ENCODE measurements at places on chromosomes 6 and 20.

DNA sequence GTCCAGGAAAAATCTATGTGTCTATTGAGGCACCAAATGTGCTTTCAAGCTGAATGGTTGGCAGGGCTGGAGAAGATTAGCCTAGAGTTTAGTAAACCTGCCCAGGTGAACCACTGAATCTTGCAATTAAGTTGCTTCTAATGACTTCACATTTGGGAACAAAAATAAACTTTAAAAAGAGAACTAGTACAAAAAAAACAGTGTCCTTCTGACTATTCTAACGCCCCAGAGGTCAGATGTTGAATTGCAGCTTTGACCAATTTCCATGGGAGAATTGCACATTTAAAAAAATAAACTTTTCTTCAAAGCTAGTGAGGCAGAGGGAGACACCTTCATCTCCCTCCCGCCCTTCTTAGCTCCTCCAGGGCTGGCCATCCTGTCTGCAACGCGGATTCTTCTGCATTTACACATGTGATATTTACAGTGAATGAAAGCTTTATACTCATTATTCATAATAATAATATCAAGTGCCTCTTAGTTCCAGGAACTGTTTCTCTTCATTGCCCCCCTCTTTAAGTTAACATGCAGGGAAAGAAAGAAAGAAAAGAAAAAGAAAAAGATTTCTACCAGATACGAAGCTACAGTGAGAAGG lies 270.2 kb downstream of the SMOC2 start:
- no peak for DNase-seq

GRCh38 chr6:37359039-37359438 lies 5.3 kb downstream of the RNF8 start:
- no peak for DNase-seq

DNA sequence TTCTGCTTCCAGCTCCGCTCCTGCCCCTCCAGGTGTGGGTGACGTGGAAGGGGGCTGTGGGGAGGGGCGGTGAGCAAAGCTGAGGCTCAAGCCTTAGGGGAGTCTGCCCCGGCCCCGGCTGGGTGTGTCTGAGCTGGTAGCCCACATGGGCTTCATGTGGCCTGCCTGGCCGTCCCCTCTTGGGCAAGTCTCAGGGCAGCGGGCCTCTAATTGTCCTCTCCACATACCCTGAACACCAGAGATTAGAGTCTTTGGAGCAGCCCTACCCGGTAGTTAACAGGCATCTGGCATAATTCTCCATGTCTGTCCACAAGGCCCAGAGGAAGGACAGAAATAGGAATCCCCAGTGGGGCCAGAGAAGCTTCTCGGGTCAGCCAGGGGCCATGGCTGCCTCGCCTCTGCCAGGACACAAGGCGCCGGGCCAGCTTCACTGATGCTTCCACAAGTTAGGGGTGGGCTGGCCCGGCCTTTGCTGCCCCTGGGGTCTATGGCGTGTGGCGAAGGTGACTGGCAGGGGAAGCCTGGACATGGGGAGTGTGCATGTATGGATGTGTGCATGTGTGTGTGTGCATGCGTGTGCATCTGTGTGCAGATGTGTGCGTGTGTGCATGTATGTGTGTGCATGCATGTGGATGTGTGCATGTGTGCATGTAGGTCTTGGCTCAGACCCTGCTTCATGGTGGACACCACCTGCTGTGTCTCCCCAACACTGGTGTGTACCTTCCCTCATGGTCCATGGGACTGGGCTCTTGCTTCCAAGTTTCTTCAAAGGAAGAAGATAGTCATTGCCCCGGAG lies 24.0 kb downstream of the FRMD1 start:
- DNase-seq, result no peak

GRCh38 chr6:49556429-49556837 lies 6.0 kb downstream of the C6orf141 start:
- DNase-seq, result no peak

GRCh38 chr6:134938896-134939295 lies 11.0 kb downstream of the ALDH8A1 start:
- no peak for DNase-seq

DNA sequence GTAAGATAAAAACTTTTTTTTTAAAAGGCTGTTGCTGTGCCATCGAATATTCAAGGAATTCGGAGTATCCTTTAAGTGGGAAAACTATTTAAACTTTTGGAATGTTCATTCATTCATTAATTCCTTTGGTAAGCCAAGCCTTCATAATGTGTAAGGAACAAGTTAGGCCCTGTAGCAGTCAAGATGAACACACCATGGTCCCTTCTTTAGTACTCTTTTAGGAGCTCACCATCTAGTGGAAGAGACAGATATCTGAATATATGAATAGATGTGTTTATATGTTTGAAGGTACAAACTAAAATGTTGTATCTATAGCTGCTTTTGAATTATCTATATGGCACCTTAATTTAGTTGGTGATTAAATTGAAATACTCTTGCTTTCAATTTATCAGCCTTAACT lies 5.8 kb downstream of the SPO11 start:
- DNase-seq, result no peak

- DNase-seq, result no peak
These were observed 12.4 kb upstream of the KIF25 start for GRCh38 chr6:167984876-167985604.

- no peak for DNase-seq
These were observed 650.4 kb downstream of the RFPL4B start for GRCh38 chr6:112997421-112998085.

DNA sequence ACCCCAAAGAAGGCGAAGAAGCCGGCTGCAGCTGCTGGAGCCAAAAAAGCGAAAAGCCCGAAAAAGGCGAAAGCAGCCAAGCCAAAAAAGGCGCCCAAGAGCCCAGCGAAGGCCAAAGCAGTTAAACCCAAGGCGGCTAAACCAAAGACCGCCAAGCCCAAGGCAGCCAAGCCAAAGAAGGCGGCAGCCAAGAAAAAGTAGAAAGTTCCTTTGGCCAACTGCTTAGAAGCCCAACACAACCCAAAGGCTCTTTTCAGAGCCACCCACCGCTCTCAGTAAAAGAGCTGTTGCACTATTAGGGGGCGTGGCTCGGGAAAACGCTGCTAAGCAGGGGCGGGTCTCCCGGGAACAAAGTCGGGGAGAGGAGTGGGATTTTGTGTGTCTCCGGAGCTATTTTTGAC lies 69.6 kb downstream of the HFE start:
- DNase-seq, result no peak

- DNase-seq, result no peak
These were observed 23.6 kb downstream of the CEP57L1 start for GRCh38 chr6:109118871-109119354.

Measured in left kidney (tissue), 8 donors.